ENCODE measurements at places on chromosomes 4 and X. TPM values are rescaled to one million over a fixed set of nuclear protein-coding genes. Genes with fewer than 3 reads are reported as not detected.

Gene GYPE
- 3.1 TPM for total RNA-seq

Gene MAGEC1
- not detected for total RNA-seq

Gene LETM1
- 68.3 TPM for total RNA-seq

Gene ACE2
- 0.38 TPM for total RNA-seq

Gene F9
- total RNA-seq = not detected

Gene ETDB
- total RNA-seq = not detected

Gene AFF2
- total RNA-seq = 27.4 TPM

Gene SPANXN4
- total RNA-seq = not detected

Gene TMPRSS11B
- total RNA-seq = 0.05 TPM

Gene BCOR
- 28.9 TPM for total RNA-seq

Gene MAP3K15
- total RNA-seq = 0.14 TPM

Gene SPANXC
- 0.24 TPM for total RNA-seq

Gene FAT4
- 2.7 TPM for total RNA-seq

Gene PAGE2B
- total RNA-seq = 0.14 TPM

Gene RAB9A
- total RNA-seq = 23.7 TPM

DNA sequence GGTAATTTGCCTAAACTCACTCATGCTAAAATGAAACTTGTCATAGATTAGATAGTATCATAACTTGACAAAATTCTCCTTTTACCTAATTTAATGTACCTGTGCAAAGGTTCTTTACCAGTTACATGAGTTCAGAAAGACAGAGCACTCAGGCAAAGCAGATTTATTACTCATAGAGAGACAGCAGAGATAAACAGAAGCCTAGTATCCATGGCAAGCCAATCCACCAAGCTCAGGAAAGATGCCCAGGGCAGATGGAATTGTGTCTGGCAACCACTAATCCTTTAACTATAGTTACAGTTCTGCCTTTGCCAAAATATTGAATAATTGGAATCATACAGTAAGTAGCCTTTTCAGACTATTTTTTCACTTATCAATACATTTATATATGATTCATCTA, 826.2 kb downstream of the TECRL start:
- DNase-seq = no peak
- no peaks in the 10 kb centered on the region for H3K36me3 ChIP-seq
- H3K4me1 ChIP-seq = no peaks in the 10 kb centered on the region
- H3K27ac ChIP-seq = no peak overlapping the region
- no peak overlapping the region for H3K4me3 ChIP-seq

DNA sequence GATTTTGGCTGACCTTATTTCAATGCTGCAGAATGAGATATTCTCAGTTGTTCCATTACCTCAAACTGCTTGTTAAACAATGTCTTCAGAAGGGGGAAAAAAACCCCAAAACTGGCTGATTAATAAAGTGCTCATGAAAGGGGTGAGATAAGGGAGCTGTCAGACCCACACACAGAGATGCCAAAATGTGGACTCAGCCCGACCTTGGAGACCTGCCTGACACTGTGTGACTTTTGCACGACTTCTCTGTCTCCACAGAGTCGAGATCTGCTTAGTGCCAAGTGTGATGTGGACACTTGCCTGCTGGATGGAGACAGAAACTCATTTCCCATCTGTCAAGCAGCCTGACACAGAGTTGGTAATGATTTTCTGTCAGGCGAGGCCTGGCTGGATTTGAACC, 31.5 kb downstream of the REELD1 start:
- no peaks in the 10 kb centered on the region for H3K36me3 ChIP-seq
- no peaks in the 10 kb centered on the region for H3K27me3 ChIP-seq
- no peak overlapping the region for H3K27ac ChIP-seq
- H3K4me3 ChIP-seq = no peak overlapping the region

- H3K4me3 ChIP-seq = no peak overlapping the region
- no peaks in the 10 kb centered on the region for H3K36me3 ChIP-seq
- H3K27ac ChIP-seq = no peak overlapping the region
- no peaks in the 10 kb centered on the region for H3K4me1 ChIP-seq
These were observed 78.5 kb upstream of the DDIT4L start for GRCh38 chr4:100268789-100269188.

- H3K27ac ChIP-seq = no peak overlapping the region
- H3K27me3 ChIP-seq = no peaks in the 10 kb centered on the region
- no peak overlapping the region for H3K4me3 ChIP-seq
- no peak for DNase-seq
These were observed 2361.6 kb upstream of the AGA start for GRCh38 chr4:179803857-179804256.

- H3K4me1 ChIP-seq = peaks cover 3% of the 10 kb centered on the region
- peak; percentile 71 for DNase-seq
- peak overlapping the region; percentile 84 for H3K27ac ChIP-seq
- peak overlapping the region; percentile 48 for H3K4me3 ChIP-seq
These were observed 126.0 kb upstream of the ENPP6 start for GRCh38 chr4:184343502-184344177.

DNA sequence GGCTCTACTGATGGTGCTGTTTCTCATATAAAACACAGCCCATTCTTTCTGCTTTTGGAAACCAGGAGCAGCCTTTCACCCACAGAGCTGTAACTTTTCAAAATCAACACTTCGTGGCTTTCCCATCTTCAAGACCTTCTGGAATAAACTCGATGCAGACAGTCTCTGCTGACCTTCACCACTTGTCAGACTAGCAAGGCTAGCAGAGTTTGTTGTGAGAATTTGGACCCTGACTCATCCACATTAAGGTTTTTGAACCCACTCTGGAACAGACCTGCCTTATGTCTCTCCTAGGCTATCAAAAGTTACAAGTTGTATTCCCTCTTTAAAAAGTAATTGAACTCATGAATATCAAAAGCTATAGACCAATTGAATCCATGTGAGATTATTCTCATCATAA, 88.6 kb downstream of the MAML3 start:
- no peaks in the 10 kb centered on the region for H3K27me3 ChIP-seq
- DNase-seq = no peak
- no peaks in the 10 kb centered on the region for H3K36me3 ChIP-seq
- H3K4me3 ChIP-seq = no peak overlapping the region

DNA sequence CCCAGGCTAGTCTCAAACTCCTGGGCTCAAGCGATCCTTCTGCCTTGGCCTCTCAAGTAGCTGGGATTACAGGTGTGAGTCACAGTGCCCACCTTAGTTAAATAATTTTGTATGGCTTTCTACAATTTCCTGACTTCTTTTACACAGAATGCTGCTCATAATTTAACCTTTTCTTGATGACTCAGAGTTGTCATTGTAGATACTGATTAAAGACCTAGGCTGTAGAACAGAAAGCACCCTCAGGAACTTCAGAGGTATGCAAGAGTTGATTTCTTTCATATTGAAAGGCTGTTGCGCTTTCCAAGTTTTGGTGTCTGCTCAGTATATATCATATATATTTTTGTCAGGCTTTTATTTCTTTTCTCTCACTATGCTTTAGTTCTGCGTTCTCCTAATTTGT, 21.1 kb upstream of the GPR34 start:
- no peaks in the 10 kb centered on the region for H3K4me1 ChIP-seq
- H3K27me3 ChIP-seq = no peaks in the 10 kb centered on the region
- H3K4me3 ChIP-seq = no peak overlapping the region
- no peak for DNase-seq
- no peaks in the 10 kb centered on the region for H3K36me3 ChIP-seq

DNA sequence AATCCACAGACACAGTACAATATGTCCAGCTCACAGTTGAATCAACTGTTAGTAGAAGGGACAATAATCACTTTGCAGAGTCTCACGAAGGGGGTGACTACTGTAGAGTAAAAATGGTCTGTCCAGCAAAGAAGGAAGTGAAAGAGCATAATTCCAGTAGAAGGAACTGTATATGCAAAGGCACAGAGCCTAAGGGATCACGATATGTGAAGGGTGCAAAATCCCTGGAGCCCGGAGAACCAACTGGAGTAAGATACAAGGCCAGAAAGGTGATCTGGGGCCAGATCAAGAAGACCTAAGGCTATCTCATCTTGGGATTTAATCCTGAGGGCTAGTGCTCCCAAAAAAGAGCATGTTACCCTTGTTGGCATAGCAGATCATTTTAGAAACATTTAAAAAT, 192.7 kb upstream of the LDB2 start:
- no peak overlapping the region for H3K4me3 ChIP-seq
- H3K4me1 ChIP-seq = no peaks in the 10 kb centered on the region
- no peak for DNase-seq
- H3K27me3 ChIP-seq = no peaks in the 10 kb centered on the region

GRCh38 chrX:125150231-125150630, 169.4 kb upstream of the TEX13C start:
- H3K4me1 ChIP-seq = no peaks in the 10 kb centered on the region
- H3K27ac ChIP-seq = no peak overlapping the region
- no peak for DNase-seq
- no peak overlapping the region for H3K4me3 ChIP-seq

DNA sequence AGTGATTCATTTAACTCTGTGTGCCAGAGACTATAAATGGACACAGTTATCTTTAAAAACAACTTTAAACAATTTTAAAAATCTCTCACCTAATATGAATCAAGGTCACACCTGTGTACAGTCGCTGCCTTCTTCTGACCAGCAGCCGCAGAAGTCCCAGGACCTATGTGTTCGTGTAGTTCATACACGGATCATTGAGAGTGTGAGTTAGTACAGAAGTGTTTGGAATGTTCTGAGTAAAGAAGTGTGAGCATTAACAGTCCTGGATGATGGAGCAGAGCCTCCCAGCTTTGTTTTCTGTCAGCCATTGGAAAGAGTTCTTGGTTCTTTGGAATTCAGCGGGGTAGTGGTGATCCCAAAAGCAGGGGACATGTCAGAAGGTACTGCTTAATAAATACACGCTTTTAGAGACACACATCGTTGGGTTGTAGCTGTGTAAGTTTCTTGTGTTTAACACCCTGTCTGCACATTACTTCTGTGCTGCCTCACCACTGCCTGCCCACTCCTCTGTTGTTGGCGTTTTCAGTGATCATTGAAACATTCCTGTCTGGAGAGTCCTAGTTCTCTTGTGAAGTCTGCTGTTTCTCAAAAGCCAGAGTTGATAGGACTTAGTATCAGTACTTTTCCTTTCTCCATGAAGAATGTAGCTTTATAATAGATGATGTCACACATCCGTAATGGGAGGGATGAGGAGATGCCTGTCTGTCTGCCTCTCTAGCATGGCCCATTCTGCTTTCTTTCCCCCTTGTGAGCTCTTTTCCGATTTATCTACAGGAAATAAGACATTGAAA, 90.6 kb downstream of the PTTG2 start:
- no peak overlapping the region for H3K4me3 ChIP-seq
- H3K27ac ChIP-seq = no peak overlapping the region
- no peak for DNase-seq
- peaks cover 51% of the 10 kb centered on the region for H3K36me3 ChIP-seq
- H3K4me1 ChIP-seq = no peaks in the 10 kb centered on the region

GRCh38 chr4:123158576-123158975, 236.2 kb upstream of the NUDT6 start:
- no peaks in the 10 kb centered on the region for H3K4me1 ChIP-seq
- H3K4me3 ChIP-seq = no peak overlapping the region
- no peaks in the 10 kb centered on the region for H3K36me3 ChIP-seq

- no peaks in the 10 kb centered on the region for H3K27me3 ChIP-seq
- DNase-seq = no peak
- H3K4me1 ChIP-seq = no peaks in the 10 kb centered on the region
- no peaks in the 10 kb centered on the region for H3K36me3 ChIP-seq
- no peak overlapping the region for H3K27ac ChIP-seq
These were observed 51.5 kb upstream of the TBC1D9 start for GRCh38 chr4:140807491-140808252.

- H3K4me3 ChIP-seq = no peak overlapping the region
- H3K4me1 ChIP-seq = no peaks in the 10 kb centered on the region
- no peaks in the 10 kb centered on the region for H3K27me3 ChIP-seq
- DNase-seq = no peak
These were observed 116.0 kb upstream of the RPS6KA3 start for GRCh38 chrX:20382518-20383297.

GRCh38 chr4:105236202-105236915, 89.7 kb downstream of the TET2 start:
- no peaks in the 10 kb centered on the region for H3K4me1 ChIP-seq
- DNase-seq = no peak
- no peak overlapping the region for H3K4me3 ChIP-seq
- no peak overlapping the region for H3K27ac ChIP-seq

- H3K27ac ChIP-seq = no peak overlapping the region
- DNase-seq = no peak
- no peak overlapping the region for H3K4me3 ChIP-seq
- H3K36me3 ChIP-seq = no peaks in the 10 kb centered on the region
These were observed 19.4 kb downstream of the MTM1 start for GRCh38 chrX:150587585-150588503.

GRCh38 chr4:174437749-174438148, 84.5 kb downstream of the HPGD start:
- H3K27me3 ChIP-seq = no peaks in the 10 kb centered on the region
- no peak for DNase-seq
- no peaks in the 10 kb centered on the region for H3K36me3 ChIP-seq
- no peak overlapping the region for H3K4me3 ChIP-seq
- H3K4me1 ChIP-seq = no peaks in the 10 kb centered on the region
- H3K27ac ChIP-seq = no peak overlapping the region

DNA sequence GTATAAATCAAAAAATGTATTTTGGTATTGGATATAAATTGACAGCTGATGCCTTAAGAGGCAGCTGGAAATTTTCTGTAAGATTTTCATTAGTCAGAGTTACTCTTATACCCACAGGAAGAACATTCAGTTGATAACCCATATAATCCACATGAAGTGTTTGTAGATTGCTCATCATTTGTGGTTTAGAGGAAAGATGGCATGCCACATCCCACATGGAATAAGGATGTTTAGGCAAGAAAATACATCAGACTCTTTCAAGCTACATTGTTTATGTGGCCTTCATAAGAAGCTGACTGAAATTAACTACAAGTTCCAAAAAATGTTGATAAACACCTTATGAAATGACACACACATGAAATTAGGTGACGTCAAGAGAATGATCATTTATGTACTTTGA, 56.6 kb downstream of the AREG start:
- H3K4me3 ChIP-seq = no peak overlapping the region
- H3K36me3 ChIP-seq = no peaks in the 10 kb centered on the region
- H3K4me1 ChIP-seq = no peaks in the 10 kb centered on the region
- no peak for DNase-seq
- H3K27ac ChIP-seq = no peak overlapping the region
- no peaks in the 10 kb centered on the region for H3K27me3 ChIP-seq

DNA sequence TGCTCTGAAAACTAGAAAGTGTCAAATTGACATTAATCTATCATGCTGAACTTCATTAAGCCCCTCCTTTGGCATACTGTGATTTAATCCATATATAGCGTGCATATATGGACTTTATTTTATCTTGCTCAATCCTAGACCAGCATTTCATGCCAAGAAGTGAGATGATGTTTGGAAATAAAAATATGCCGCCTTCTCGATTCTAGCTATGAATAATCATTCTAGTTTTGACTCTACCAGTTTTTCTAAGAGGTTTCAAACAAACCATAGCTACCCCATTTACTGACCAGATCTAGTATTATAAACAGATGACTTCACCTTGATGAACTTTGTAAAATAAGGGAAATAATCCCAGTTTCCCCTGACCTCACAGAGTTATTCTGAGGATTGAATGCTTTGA, 95.0 kb downstream of the ARX start:
- no peak overlapping the region for H3K4me3 ChIP-seq
- no peaks in the 10 kb centered on the region for H3K4me1 ChIP-seq
- no peaks in the 10 kb centered on the region for H3K27me3 ChIP-seq
- DNase-seq = no peak

GRCh38 chr4:8332038-8332857, 62.7 kb downstream of the HTRA3 start:
- DNase-seq = no peak
- no peaks in the 10 kb centered on the region for H3K36me3 ChIP-seq
- no peaks in the 10 kb centered on the region for H3K27me3 ChIP-seq
- H3K27ac ChIP-seq = no peak overlapping the region

- H3K27ac ChIP-seq = no peak overlapping the region
- DNase-seq = no peak
- H3K4me3 ChIP-seq = no peak overlapping the region
- no peaks in the 10 kb centered on the region for H3K27me3 ChIP-seq
- no peaks in the 10 kb centered on the region for H3K4me1 ChIP-seq
- no peaks in the 10 kb centered on the region for H3K36me3 ChIP-seq
These were observed 21.4 kb upstream of the PGM2 start for GRCh38 chr4:37805091-37805490.
